ENCODE measurements at places on chromosomes 7 and 10.
A peak's percentile ranks its signal among the peaks of the same experiment; 100 is the strongest.

DNA sequence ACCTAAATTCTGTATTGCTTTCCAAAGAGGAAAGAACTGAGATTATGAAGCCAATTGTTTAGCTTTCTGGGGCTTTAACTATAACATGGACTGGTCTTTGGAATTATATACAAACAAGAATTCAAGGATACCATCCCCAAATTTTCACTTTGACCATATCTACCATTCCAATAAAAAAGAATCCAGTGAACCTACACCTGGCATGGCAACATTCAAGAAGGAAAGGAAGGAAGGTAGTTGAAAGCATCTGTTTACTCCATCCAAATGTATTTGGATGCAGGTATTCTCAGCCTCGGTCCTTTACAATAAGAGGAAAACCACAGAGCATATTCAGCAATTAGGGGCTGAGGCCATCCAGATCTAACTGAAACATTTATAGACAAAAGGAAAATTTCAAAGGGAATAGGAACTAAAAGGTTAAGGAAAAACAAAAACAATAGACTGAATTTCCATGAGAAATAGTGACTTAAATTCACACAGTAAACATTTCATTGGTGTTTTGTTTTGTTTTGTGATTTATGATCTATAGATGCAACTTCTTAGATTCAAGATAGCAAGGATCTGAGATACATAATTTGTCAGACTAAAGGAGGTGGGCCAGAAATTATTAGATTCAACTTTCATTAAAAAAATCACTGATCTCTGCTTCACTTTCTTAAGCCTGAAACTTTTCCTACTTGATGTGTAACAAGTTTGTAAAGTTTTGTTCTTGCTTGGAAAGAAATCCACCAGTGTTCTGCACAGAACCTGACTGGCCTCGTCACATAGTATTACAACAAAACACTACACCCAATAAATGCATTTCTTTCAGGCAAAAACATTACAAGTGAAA, 12.7 kb downstream of the SKIDA1 start:
- no peak for DNase-seq

- no peak for DNase-seq
Observed at GRCh38 chr7:130615583-130615982, 53.0 kb downstream of the COPG2 start.

- DNase-seq, result no peak
Observed at GRCh38 chr7:142791502-142791901, 20.7 kb downstream of the PRSS2 start.

DNA sequence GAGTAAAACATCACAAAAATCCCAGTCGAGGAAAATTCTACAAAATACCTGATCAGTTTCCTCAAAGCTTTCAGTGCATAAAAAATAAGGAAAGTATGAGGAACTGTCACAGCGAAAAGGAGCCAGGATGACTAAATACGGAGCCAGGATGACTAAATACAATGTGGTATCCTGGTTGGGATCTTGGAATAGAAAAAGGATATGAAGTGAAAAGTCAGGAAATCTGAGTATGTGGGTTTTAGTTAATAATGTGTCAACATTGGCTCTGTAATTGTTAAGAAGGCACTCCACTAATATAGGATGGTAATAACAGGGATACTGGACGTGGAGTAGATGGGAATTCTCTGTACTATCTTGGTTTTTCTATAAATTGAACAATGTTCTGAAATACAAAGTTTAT, 175.5 kb downstream of the SUGCT start:
- no peak for DNase-seq

DNA sequence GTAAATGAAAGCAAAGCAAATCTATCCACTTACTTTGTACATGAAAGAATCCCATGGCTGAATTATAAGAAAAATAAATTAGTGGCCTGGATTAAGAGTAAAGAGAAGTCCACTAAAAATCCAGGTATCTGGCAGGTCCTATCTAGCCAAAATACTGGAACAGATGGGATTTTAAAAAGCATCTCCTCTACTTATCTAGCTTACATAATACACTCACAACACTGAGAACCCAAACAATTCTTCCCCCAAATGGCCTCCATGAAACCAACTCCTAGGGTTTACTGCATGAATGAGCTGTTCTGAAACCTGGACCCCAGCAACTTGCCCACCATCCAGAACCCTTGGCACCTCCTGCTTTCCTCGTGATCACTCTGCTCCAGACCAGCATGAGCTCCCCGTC, 61.3 kb downstream of the AFAP1L2 start:
- DNase-seq, result no peak

DNA sequence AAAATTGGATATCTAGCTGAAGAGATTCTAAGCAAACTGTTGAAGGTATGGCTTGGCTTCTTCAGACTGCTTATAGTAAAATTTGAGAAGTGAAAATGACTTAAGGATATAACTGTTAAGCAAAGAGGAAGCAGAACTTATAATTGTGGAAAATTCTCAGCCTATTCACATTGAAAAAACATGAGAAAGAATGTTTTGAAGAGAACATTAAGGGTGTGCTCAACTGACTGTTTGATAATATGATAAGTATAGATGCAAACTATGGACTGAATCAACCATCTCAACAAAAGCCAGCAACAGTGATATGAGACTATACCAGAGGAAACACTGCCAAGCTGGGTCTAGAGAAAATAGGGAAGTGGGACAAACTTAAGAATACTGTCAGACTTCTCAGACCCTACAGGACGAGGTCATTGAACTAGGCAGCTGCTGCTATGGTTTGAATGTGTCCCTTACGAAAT, 133.1 kb upstream of the PPP1R3A start:
- no peak for DNase-seq

- no peak for DNase-seq
Observed at GRCh38 chr10:61702584-61702983, 39.9 kb downstream of the CABCOCO1 start.

GRCh38 chr10:127848226-127848625, 44.5 kb downstream of the CLRN3 start:
- DNase-seq, result no peak

- peak; percentile 70 for DNase-seq
Observed at GRCh38 chr10:35874311-35875015, 232.4 kb upstream of the FZD8 start.

GRCh38 chr10:7301006-7301778, 109.6 kb downstream of the SFMBT2 start:
- no peak for DNase-seq

DNA sequence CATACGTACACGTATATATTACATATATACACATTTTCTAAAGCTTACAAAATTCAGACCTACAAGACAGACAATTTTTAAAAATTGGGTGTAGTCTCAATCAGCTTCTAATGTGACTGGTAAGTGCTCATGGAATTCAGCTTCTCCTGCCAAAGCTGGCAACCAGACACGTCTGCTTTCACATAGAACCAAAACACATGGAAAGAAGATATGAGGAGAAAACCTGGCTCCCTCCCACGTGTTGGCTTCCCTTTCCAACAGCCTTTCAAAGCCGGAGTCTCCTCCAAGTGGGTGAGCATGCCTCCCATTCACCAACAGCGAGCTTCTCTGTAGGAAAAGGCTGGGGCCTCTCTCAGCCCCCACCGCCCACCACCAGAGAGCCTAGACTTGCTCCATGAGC, 33.4 kb downstream of the CDCA7L start:
- DNase-seq, result peak; percentile 34

DNA sequence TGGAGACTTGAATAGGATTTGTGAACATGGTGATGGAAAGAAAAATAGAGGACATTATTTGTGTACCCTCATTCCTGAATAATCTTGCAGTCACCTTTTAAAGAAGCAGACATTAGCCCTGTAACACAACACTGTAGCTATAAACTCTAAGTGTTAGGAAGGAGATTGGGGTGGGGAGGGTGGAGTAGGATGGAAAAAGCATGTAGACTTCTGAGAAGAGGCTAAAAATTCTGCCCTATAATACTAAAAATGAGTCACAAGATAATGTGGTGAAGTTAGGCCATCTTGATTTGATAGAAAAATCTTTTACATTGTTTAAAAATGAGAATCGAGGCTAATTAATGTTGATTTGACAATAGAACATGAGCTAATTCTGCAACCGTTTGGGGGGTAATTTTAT, 128.8 kb downstream of the LCOR start:
- DNase-seq, result peak; percentile 8
